Left hindlimb (tissue), 1 donor: ENCODE measurements at places on chromosomes 4 and X.

- no peak for DNase-seq
Observed at GRCh38 chr4:105520819-105521790, 31.3 kb upstream of the ARHGEF38 start.

GRCh38 chr4:153479101-153479500, 12.9 kb downstream of the TMEM131L start:
- no peak for DNase-seq

- DNase-seq = peak; percentile 44
Observed at GRCh38 chr4:173121076-173121561, 47.5 kb upstream of the GALNT7 start.

DNA sequence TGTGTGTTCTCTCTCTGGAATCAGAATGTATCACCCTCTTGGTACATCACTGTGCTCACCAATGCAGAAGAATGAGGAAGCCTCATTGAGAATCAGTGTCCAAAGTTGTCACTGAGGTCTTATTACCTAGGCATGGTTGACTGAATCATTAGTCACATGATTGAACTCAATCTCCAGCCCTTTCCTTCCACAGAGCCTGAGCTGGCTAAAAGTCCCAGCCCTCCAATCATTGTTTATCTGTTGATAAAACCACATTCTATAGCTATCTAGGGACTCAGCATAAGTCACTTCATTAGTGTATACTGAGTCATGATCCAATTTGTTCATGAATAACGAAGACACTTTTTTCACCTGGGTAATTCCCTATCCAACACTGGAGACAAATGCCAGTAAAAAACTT, 396.8 kb downstream of the TRAM1L1 start:
- no peak for DNase-seq

DNA sequence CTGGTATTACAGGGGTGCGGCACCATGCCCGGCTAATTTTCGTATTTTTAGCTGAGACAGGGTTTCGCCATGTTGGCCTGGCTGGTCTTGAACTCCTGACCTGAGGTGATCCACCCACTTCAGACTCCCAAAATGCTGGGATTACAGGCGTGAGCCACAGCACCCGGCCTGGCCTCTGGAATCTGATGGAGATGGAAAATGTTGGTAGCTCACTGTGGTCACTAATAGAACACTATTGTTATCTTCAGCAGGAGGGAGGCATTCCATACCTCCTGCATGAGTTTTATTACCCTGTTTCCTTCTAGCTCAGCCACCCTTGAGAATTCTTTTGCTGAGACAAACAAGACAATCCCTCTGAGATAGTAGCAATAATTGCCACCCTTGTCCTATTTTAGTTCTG, 105.0 kb downstream of the SHROOM3 start:
- no peak for DNase-seq

GRCh38 chrX:140661643-140662042, 47.9 kb upstream of the LINC00632 start:
- DNase-seq = no peak

DNA sequence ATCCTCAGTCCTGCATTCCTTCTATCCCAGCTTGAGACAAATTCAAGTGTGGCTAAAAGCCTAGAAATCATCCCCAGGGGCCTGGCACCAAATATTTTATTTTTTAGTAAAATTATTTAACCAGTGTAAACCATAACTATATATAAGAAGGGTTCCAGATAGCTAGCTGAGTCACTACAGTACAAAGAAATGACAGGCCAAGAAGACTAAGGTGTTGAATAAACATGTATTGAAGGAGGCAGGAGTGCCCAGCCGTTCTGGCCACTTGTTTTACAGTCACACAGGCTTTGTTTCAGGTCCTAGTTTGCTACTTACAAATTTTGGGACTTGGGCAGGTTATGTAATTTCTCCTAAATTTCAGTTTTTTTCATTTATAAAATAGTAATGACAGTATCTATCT, 225.9 kb upstream of the PITX2 start:
- DNase-seq = no peak

- DNase-seq = no peak
Observed at GRCh38 chr4:137950286-137950685, 291.9 kb downstream of the SLC7A11 start.

DNA sequence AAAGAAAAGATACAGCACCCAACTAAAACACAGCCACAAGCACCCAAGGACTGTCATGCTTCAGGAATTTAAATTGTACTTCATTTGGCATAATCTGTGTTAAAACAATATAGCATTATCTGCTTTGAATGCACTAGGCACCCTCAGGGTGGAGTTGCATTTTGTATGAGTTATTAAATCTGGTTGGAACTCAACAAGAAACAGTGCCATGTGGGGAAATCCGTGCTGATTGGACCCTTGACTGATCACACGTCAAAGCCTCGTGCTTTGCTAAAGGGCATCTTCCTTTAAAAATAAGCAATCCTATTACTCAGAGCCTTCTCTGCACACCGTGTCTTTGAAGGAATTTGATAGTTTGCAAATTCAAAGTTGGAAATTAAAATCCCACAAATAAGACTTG, 35.4 kb downstream of the IGFBP7 start:
- no peak for DNase-seq

DNA sequence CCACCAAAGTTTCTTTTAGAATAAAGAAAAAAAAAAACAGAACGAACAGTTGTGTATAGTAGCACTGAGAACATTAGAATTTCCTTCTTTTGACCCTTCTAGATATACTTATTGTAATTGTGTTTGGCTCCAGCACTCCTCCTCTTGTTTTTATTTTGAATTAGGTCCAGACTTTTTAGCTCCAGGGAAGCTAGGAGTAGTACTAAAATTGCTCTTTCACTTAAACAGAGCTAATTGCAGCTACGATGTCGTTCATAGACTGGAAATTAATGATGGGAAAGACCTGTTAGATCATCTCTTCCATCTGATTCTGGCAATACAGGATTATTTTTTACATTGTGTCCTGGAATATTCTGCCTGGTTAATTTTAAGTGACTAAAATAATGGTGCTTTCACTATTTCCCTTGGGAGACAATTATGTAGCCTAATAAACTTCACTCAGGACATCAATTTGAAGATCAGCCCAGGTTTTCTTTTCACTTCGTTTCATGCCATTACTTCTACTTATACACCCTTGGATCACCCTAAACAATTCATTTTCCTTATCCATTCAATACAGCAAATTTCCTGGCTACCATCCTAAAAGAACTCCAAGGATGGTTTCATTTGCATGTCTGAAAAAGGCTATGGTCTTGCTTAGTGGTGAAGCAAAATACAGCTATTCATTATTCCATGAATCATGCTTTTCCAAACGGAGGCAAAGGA, 480.8 kb upstream of the TECRL start:
- no peak for DNase-seq

DNA sequence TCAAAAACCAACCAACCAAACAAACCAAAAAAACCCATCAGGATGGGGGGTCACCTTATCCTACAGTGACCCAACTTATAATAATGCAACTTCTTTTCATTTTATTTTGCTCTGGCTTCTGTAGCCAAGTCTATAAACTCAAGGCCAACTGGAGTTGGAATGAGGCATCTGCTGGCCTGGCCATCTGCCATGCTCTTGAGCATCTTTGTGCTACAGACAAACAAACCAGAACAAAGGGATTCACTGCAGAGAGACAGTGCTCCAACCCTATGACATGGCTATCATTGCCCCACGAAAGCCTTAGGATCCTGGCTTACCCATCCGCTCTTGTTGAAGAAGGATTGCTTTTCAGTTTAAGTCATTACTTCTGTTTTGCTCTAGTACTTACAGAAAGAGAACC, 49.2 kb upstream of the SCRG1 start:
- DNase-seq = peak; percentile 50

DNA sequence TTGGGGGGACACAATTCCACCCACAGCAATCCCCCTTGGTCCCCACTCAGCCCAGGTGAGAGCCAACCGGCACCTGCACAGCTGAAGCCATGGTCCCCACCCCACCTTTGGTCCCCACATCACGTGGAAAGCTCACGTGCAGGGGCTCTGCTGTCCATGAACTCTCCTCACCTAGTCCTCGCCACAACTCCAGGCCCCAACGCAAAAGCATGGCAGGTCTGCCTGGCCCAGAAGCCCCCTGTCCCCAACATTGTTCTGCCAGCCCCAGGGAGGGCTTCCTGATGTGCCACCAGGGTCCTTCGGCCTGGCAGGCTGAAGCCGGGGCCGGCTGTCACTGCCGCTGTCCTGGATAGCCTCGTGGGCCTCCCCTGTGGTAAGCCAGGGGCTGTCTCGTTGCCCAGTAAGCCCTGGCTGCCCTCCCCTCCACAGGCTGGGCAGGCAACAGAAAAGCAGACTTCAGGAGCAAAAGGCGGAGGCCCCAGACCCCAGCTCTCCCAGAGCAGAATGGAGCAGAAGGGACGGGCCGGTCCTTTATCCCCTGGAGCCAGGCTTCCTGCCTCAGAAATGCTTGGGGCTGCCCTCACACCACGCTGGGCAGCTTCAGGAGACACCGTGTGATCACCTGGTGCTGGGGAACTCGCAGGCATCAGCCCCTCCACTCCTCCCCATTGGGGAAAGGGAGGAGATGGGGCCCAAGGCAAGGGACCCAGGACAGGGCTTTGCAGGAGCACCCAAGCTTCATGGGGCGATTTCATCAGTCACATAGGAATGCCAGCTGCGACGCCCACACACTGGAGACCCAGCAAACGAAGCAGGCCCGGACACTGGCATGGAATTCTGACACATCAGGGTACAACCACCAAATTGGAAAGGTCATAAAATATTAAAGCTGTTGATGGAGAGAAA, 103.7 kb downstream of the ADRA2C start:
- no peak for DNase-seq

GRCh38 chrX:110252711-110253110, 65.2 kb downstream of the AMMECR1 start:
- no peak for DNase-seq

DNA sequence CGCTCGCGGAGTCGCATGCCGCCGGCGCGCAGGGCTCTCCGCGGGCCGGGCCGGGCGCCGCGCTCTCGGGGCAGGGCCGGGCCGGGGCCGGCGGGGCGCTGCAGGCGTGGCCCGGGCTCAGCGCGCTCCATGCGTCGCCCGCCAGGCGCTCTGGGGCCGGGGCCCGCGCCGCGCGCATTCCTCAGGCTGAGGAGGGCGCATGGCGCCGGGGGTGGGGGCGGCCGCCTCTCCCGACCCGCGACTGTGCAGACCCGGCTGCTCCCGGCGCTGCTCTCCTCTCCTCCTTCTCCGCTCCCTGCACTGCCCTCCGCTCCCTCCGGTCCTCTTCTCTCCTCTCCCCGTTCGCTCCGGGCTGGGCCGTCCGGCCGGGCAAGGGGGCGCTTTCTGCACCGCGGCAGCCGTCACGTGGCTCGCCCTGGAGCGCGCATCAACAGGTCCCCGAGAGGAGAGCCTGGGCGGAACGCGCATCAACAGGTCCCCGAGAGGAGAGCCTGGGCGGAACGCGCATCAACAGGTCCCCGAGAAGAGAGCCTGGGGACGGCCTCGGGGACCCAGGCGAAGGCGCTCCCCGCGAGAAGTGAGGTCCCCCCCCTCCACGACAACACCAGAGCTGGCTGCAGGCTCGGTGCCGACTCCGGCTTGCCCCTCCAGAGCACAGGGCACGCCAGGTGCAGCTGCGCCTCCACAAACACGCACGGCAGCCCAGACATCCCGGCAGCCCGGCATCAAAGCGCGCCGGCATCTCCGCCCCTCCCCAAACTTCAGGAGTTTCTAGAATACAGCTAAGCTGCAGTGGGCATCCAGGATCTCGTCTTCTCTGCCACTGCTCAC, 12.9 kb downstream of the PPP2R3B start:
- DNase-seq = no peak

- DNase-seq = no peak
Observed at GRCh38 chr4:140707325-140707724, 48.9 kb downstream of the TBC1D9 start.

- DNase-seq = no peak
Observed at GRCh38 chr4:19512086-19512485, 739.6 kb upstream of the SLIT2 start.

DNA sequence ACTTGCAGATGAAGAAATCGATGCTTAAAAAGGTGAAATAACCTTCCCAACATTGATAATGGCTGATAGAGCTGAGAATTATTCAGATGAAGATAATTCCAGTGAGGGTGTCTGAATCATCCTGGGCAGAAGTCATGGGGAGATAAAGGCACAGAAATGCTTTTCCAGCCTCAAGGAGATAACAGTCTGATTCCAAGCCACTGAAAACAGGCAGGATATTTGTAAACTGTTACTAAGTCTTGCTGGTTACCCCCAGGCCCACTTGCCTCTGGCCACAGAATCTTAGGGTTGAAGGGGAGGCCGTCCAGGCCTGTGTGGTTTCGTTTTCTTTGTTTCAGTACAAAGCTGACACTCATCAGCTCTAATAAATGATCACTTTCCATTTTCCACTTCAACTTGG, 158.5 kb downstream of the SH3KBP1 start:
- DNase-seq = no peak

- DNase-seq = no peak
Observed at GRCh38 chr4:30283336-30283735, 436.8 kb upstream of the PCDH7 start.

GRCh38 chr4:20839957-20840356, 139.7 kb downstream of the PACRGL start:
- no peak for DNase-seq

DNA sequence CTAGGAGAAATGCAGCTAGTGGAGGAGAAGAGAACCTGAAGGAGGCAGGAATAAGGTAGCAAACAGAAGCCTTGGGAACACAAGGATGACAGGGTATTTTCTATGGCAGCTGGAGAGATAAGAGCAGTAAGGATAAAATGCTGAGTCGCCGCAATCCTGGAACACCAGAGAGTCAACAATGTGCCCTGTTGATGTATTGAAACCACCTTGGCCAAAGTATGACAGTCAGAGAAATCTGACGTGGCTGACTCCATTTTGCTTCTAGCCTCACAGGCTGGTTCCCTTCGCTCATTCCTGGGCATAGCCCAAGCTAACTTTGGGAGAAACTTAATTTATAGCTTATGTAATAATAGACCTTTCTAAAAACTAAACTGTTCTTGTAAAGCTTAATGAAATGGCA, 56.6 kb upstream of the C4orf54 start:
- DNase-seq = no peak

DNA sequence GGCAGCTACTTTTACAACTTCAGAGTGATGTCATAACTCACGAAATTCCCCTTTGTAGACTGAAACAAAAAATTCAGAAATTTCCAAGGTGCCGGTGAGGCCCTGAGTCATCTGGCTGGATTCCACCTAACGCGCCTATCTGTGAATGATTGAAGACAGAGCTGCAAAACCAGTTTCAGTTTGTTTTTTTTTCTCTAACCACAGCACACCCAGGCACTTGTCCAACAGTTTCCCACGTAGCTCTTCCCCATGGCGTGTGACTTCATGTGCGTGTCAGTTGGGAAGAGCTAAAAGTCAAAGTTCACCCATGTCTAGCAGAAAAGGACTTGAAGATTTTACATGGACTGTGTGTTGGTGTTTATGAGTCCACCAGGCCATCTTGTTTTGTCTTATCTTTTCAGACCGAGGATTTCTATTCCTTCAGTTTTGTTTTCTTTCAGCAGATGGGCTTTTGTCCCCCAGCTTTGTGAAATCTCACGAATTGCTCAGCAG, 16.4 kb downstream of the TCEANC start:
- no peak for DNase-seq
